Panc1 (cell line): ENCODE measurements at places on chromosomes 6 and 20.

GRCh38 chr6:40286721-40287120 lies 300.4 kb downstream of the LRFN2 start:
- no peak for DNase-seq

DNA sequence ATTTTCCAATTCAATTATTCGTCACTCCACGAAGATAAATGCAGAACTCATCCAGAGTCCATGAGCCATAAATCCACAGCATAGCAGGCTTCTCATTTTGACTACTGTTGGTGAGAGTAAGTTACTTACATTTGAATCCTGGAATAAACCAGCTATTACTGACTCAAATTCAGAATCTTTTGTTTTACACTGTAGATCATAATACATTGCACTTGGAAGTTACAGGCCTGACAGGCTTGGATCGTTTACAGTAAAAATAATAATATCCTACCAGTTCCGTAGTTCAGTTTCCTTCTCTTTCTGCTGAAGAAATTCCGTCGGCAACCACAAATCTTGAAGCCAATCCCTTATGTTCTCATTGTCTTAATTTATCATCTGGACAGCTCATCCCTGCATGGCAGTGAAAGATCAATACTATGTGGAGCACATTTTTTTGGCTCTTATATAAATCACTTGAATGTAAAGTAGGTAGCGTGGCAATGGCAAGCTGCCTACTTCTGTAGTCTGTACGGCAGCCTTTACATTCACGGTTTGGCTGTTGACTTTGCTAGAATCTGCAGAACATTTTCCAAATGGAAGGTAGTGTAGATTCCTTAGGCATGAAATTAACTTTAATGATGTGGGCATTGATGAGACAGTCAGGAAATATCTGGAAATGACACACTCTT lies 142.9 kb downstream of the WDR27 start:
- DNase-seq, result no peak

DNA sequence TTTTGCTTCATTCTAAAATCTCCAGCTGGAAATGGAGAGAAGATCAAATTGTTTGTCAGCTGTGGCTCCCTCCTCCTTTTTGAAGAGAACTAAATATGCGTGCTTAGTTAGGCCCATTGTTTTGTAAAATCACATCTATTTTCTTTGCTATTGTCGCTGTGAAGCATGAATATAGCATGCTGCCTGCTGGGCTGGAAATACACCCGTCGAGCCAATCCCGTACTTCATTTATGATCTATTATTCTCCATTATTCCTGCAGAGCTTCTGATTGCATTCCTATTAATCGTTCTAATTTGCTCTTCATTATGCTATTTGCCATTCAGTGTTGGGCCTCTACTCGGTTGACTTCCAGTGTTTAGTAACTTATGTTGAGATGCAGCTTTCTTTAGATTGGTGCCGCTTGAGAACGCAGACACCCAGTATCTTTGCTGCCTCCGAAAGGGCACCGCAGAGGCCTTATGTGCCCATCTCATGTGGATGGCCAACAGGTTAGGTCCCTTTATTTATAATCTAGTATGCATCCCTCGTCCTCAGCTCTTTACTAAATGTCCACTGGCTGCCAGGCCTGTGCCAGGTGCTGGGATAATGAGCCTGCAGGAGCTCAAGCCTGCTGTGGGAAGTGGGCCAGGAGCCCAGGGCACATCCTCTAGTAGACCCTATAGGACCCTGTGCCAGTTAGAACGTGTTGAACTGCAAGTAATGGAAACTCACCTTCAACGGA lies 45.6 kb downstream of the FAM50B start:
- no peak for DNase-seq

DNA sequence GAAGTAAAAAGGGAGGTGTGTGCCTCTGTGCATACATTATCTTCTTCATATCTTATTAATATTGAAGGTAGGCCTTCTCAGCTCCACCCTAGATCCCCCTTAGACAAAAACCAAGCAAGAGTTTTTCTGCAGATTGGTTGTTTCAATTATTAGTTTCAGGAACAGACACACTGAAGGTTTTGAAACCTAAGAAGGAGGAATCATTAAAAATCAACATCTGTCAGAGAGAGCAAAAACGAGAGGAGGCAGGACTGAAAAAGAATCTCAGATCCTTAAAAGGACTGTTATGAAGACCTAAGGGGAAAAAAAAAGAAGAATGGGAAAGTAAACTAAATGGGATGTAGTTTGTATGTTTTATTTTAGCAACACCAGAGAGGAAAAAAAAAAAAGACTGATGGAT lies 560.8 kb upstream of the JAG1 start:
- DNase-seq, result no peak
